ENCODE measurements at places on chromosomes 1 and 21. TPM values are rescaled to one million over a fixed set of nuclear protein-coding genes. Genes with fewer than 3 reads are reported as not detected.

The ILF2 gene
- total RNA-seq: 140 TPM

The COL6A2 gene
- 24.1 TPM for total RNA-seq

The KCNN3 gene
- total RNA-seq: not detected

The METTL18 gene
- total RNA-seq: 5.6 TPM

The ODR4 gene
- total RNA-seq: 24.5 TPM

The LSS gene
- total RNA-seq: 30.4 TPM

The DAB1 gene
- total RNA-seq: 0.61 TPM

The FCRLB gene
- total RNA-seq: not detected
